Epithelial cell of prostate (primary cell): ENCODE measurements at places on chromosomes 7 and 10.

DNA sequence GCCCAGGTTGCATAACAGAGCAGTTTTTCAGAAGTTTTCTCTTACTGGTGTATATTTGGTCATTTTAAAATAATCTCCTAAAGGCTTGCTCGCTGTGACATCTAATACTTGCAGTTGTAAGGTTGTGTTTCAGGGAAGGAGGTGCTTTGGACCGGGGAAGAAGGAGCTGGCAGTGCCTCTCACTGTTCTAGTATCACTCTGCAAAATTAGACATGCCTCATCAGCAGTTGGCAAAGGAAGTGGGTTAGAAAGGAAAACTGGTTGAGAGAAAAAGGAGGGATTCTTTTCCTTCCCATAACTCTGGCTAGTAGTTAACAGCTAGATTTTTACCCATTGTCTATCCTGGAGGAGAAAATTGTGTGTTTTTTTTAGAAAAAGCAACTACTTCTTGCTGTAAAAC lies 34.8 kb downstream of the CUL1 start:
- DNase-seq: no peak

DNA sequence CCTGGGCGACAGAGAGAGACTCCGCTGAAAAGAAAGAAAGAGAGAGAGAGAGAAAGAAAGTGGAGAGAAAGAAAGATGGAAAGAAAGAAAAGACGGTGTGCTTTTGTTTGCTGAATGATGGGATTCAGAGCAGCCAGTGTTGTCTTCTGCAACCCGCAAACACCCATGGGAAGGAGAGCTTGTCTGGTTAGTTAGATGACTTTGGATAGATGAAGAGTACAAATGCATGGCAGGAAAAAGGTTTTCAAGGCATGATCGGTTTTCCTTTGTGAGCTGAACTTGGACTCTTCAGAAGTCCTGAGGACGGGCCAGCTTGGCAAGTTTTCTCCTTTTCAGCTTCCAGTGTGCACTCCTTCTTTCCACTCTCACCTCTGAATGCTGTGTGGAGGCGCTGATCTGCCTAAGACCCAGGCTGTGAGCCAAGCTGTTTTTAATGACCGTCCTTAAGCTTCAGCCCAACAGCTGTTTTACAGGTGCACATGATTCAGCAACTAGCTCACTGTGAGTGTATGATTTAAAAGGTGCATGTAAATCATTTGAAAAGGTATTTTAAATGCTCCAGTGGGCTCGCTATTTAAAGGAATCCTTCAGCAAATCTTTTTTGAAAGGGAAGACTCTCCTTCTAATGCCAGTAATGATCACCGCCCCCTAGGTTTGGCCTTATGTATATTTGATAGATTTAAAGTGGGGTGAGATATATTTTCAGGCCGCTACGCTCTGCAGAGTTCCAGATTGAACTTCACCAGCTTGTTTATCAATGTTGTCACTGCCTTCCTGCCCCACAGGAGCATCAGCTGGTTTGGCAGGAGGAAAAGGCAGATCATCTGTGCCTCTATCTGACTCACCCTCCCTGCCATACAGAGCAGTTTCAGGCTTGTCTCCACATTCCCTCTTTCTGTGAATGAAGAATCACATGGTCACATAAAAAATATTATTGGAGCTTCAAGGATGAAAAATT lies 115.0 kb downstream of the PLXDC2 start:
- peak; percentile 86 for DNase-seq

DNA sequence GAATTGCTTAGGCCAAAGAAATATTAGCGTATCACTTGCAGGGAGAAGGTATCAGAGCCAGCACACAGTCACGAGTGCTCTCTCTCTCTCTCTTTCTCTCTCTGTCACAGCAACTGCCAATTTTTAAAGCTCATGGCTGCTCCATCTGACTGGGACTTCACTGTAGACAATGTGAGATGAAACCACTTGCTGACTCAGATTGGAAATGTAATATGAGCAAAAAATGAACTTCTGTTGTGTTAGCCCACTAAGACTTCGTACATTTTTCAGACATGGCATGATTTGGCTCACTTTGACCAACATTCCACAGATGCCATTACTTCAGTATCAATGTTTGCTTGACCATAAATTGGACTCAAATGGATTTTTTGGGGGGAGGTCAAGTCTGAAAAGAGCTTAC lies 68.1 kb downstream of the DGKB start:
- DNase-seq: no peak

DNA sequence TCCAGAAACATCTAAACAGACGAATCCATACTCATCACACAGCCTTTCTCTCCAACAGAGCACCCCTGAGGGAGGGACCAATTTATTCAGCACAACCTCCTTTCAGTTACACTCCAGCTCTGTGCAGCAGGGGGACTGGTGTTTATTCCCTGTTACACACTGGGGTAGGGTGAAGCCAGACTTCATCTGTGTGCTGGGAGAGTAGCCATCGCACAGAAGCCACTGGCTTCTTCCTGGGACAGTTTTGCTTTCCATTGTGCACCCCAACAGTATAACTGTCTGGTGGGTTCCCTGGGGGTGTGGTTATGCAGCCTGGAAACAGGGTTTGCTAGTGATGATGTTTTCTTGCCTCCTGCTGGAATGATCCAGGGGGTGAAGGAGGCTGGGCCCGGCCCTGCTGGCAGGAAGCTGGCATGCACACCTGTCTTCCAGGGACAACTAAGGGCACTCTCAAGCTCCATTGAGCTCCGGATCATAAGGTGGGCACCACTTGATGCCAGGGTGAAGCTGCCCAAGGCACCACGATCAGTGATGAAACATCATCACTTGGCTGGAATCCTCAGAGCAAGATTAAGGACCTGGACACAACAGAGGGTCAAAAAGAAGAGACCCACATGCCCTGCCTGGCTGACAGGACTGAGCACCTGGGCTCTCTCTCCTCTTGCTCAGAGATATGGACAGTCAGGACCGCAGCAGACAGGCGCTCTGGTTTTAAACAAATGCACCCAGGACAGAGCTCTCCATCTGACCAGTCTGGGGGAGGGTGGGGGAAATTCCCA lies 293.2 kb downstream of the GRID1 start:
- no peak for DNase-seq

GRCh38 chr7:28310460-28310848 lies 101.9 kb upstream of the CREB5 start:
- no peak for DNase-seq

- DNase-seq: no peak
Observed at GRCh38 chr7:128880791-128881457, 18.3 kb downstream of the ATP6V1F start.

DNA sequence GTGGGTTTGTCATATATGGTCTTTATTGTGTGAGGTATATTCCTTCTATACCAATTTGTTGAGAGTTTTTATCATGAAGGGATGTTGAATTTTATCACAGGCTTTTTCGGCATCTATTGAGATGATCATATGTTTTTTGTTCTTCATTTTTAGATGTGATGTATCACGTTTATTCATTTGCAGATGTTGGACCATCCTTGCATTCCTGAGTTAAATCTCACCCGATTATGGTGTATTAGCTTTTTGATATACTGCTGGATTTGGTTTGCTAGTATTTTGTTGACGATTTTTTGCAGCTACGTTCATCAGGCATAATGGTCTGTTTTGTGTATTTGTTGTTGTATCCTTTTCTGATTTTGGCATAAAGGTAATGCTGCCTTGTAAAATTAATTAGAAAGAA lies 311.0 kb downstream of the PTEN start:
- DNase-seq: no peak

DNA sequence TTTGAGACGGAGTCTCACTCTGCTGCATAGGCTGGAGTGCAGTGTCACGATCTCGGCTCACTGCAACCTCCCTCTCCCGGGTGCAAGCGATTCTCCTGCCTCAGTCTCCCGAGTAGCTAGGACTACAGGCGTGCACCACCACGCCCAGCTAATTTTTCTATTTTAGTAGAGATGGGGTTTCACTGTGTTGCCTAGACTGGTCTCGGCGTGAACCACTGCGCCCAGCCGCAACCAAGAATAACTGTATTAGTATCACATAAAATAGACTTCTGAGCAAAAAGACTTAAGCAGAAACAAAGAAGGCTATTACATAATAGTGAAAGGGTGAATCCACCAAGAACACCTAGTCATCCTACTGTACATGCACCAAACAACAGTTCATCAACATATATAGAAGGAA lies 67.6 kb upstream of the TFEC start:
- no peak for DNase-seq

GRCh38 chr10:17068953-17069352 lies 60.7 kb downstream of the CUBN start:
- no peak for DNase-seq

DNA sequence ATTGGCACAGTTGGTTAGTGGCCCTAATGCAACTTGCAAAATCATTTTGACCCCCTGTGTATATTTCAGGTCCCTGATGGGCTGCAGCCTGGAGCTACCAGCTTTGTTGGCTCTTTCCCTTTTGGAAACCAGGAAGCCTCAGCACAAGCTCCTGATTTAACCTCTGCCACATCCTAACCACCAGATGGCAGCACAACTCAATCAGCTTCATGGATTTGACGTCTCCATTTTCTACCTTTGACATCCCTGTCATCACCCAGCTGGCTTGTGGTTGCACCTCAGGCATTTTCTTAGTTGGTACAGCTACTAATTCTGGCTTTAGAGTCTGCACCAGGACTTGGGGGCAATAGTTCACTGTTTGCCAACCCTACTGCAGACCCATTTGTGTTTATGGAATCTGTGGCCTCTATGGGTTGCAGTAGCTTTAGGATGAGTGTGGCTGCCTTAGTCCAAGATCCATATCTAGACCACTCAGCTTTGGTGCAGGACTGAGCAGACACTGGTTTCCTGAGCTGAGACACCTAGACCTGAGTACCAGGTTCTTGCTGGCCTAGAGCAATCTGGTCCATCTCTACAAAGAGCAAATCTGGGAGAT lies 456.2 kb downstream of the REEP3 start:
- peak; percentile 5 for DNase-seq

GRCh38 chr10:109327266-109327665 lies 596.0 kb downstream of the XPNPEP1 start:
- no peak for DNase-seq

- no peak for DNase-seq
Observed at GRCh38 chr7:16233517-16233916, 187.8 kb downstream of the CRPPA start.

DNA sequence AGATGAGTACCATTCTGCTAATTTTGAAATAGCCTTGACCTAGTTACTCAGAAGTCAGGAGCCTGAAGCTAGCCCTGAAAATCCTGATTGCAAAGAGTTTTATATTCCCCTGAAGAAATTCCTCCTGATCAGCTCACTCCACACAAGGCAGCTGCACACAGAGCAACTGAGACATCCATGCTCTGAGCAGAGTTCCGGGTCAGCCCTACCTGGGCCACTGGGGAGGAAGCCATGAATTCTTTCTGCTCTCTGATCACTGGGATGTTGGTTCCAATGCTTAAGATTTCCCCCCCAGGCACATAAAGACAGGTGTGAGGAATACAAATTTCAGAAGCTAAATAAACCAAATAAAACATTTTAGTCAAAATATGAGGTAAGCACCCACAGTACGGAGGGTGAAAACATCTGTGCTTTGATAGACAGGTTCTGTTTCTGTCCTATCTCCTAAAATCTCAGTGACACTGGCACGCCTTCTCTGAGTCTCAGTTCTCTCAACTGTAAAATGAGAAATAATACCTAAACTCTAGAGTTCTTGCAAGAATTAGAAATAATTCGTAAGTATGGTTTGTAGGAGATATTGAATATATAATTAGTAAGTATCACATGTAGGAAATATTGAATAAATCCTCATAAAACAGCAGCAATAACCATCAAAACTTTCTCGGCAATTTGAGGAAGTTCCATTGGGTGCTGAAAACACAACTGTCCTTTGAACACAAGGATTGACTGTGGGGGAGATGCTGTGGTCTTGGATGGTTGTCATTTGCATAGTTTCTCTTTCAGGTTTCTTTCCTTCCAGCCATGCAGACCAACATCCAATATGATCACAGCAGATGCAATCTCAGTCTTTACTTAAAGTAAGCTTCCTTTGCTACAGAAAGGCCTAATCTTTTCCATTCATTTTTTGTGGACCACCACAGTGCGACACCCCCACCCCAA lies 133.0 kb upstream of the TNS3 start:
- DNase-seq: no peak

- no peak for DNase-seq
Observed at GRCh38 chr7:51121931-51122425, 194.6 kb downstream of the COBL start.

DNA sequence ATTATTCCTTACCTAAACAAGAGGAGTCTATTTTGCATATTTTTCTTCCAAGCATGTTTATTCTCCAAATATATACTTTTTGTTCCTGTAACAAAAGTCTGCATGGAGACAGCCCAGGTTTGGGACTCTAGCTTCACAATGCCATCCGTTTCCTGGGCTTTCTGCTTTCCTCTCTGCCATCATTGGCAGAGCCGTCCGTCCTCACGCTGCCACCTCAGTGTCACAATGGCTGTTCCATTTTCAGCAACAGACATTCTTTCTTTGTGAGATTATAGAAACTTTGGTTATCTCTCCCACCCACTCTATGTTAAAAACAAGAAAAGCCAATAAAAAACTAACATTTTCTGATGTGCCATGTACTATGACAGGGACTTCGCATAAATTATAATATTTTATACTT lies 825.2 kb downstream of the REEP3 start:
- no peak for DNase-seq

- DNase-seq: no peak
Observed at GRCh38 chr10:6338361-6338760, 135.6 kb downstream of the PFKFB3 start.

GRCh38 chr7:1850111-1850975 lies 180.3 kb downstream of the ELFN1 start:
- DNase-seq: no peak

DNA sequence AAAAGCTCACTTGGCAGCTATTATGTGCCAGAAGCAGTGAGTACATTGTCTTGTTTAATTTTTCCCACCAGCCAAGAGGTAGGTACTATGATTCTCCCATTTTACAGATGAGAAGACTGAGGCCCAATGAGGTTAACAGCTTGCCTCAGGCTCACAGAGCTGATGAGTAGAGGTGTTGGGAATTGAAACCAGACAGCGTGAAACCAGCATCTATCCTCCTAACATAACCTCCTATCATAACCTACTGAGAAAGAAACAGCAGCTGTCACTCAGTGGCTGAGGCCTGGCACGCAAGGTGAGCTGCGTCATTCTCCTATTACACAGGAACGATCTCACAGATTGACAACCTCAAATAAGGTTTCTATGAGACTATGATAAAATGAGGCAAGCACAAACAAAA lies 6.2 kb downstream of the PYROXD2 start:
- no peak for DNase-seq
